Stimulated activated CD4-positive, alpha-beta T cell treated with anti-CD3 and anti-CD28 coated beads, Interleukin-1b, Interleukin-23, amount 100 ng/mL, for 1 hour (primary cell): ENCODE measurements at places on chromosomes 12 and 14.

DNA sequence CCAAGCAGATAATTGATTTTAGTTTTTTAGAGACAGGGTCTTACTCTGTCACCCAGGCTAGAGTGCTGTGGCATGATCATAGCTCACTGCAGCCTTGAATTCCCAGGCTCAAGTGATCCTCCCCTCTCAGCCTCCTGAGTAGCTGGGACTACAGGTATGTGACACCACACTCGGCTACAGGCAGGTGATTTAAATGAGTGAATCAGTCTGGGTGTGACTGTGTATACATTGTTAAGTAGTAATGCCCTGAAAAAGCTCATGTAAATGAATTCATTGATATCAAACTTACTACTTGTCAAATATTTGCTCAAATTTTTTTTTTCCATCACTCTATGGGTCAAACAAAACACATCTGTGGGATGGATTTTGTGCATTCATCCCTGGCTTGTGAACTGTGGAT, 6.3 kb upstream of the USP44 start:
- DNase-seq: no peak

- DNase-seq: no peak
These were observed 158.4 kb downstream of the C12orf50 start for GRCh38 chr12:87870493-87871460.

DNA sequence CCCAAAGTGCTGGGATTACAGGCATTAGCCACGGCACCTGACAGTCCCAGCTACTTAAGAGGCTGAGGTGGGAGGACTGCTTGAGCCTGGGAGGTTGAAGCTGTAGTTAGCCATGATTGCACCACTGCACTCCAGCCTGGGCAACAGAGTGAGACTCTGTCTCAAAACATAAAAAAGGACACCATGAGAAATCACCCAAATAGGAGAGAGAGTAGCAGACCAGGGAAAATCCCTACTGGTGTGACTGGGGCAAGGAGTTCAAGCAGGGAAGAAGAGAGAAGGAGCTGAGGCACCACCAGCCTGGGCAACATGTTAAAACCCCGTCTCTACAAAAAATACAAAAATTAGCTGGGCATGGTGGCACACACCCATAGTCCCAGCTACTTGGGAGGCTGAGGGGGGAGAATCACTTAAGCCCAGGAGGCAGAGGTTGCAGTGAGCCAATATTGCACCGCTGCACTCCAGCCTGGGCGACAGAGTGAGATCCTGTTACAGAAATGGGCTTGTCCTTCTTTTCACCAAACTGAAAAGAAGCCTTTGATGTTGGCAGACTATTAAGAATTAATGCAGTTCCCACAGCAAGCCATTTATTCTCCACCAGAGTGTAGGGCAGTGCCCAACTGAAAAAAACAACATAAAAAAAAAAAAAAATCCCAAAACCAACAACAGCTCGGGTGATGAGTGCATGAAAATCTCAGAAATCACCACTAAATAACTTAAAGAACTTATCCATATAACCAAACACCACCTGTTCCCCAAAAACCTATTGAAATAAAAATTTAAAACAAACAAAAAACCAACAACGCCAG, 4.5 kb upstream of the SRSF9 start:
- DNase-seq: no peak

DNA sequence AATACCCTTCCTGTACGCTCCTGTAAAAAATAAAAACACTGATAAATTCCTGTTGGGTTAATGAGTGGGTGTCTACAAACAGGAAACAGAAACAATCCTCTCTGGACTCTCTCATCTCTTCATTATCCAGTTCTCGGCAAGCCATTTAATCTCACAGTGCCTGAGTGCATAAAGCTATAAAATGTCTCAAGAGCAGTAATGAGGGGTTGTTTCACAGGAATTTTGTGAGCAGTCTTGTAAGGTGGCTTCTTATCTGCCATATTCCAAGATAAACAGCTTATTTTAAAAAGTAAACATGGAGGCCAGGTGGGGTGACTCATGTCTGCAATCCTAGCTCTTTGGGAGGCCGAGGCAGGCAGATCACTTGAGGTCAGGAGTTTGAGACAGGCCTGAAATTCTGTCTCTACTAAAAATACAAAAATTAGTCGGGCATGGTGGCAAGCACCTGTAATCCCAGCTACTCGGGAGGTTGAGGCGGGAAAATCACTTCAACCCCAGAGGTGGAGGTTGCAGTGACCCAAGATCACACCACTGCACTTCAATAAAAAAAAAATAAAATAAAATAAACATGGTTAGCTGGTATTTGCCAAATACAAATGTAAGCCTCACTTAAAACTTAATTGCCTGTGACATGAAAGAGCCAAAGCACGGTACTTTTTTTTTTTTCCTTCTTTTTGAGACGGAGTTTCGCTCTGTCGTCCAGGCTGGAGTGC, 54.0 kb downstream of the CLIP1 start:
- no peak for DNase-seq

DNA sequence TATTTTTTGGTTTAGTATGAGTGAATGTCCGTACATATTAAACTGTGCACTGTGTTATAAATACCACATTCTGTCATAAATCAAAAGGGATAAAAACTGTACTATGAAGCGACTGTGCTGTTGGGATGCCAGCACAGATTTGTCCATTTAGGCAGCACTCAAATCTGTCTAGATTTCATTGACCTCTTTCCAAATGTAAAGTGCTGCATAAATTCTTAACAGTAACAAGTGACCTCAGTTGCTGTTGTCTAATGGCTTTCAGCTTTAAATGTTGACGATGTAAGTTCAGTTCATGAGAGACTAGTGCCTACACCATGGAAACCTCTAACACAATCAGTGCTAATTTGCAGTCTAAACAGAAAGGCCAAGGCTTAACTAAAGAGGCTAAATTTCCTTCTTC, 531.4 kb upstream of the LMO3 start:
- DNase-seq: no peak

DNA sequence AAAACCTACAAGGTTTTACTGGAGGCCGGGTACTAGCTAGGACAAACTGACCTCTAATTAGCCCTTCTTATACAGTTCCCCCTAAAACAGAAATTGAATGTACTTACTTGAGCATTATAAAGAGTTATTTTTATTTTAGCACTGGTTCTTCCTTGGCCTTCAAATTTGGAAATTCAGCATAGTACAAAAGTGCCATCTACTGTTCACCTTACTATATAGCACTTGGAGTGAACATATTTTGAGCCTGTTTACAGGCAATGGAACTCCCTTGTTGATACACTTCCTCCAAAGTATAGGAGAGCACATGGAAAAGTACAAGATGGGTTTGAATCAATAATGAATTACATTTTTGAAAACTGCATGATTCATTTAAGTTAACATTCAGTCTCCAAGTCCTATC, 3.9 kb upstream of the POC1B start:
- DNase-seq: no peak

- no peak for DNase-seq
These were observed 13.3 kb downstream of the SELPLG start for GRCh38 chr12:108620236-108620879.

- DNase-seq: no peak
These were observed 205.7 kb downstream of the DIO2 start for GRCh38 chr14:80005561-80005960.

DNA sequence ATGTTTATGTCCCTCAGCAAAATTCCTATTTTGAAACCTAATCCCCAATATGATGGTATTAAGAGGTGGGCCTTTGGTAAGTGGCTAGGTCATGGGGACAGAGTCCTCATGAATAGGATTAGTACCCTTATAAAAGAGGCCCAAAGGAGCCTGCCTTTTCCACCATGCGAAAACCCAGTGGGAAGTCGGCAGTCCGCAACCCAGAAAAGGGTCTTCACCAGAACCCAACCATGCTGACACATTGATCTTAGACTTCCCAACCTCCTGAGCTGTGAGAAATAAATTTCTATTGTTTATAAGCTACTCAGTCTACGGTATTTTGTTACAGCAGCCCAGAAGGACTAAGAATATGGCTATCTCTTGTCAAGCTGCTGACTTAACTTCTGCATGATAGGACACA, 66.5 kb downstream of the COCH start:
- DNase-seq: no peak

DNA sequence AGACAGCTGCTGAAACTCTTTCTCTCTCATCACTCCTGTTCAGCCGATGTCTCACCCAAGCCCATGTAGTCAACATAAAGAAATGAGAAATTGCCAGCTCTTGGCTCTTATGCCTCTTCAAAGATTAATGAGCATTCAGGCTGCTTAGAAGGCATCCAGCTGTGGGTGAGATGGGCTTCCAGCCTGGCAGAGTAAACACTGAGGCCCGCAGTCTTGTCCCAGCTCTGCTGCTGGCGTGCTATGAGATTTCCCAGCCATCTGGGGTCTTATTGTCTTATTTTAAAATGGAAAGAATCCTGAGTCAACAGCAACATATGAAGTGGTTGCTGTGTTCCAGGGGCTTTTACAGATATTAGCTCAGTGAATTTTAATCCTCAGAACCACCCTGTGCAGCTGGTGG, 12.6 kb downstream of the RXYLT1 start:
- DNase-seq: no peak

DNA sequence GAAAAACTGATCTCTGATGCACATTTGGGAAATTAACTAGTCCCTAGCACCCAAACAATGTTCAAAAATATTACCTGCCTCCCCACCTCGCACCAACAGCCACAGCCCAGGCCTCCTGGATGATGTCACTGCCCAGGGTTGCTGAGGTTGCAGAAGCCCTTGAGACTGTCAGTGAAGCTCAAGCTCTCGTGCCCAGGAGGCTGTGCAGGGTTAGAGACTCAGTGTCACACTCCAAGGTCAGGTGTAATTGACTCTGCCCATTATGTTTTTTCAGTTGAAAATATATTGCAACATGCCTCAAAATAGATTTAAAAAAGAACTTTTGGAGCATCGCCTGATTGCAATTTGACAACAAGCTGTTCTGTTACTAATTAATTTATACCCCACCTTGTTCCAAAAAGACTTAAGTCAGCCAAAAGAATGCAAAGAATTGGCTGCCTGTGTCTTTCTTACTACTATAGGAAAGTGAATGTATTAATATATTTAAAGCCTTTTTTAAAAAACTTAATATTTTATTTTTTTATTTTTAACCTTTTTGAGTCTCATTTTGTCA, 72.3 kb downstream of the CMAS start:
- no peak for DNase-seq

GRCh38 chr14:77324816-77325745, 4.2 kb downstream of the GSTZ1 start:
- no peak for DNase-seq

DNA sequence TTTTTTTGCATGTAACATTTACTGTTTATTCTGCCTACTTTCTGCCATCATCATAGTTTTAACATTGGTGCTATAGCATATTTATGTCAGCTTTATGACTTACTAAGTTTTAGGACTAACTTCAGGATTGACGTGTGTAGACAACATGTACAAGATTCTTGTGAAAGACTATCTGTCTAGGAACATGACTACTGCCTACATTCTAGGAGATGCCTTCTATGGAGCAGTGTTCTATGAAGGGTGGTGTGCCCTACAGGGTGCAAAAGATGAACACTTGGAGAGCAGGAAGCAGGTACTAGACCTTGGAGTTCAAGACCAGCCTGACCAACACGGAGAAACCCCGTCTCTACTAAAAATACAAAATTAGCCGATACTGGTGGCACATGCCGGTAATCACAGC, 118.6 kb downstream of the FGD4 start:
- no peak for DNase-seq

DNA sequence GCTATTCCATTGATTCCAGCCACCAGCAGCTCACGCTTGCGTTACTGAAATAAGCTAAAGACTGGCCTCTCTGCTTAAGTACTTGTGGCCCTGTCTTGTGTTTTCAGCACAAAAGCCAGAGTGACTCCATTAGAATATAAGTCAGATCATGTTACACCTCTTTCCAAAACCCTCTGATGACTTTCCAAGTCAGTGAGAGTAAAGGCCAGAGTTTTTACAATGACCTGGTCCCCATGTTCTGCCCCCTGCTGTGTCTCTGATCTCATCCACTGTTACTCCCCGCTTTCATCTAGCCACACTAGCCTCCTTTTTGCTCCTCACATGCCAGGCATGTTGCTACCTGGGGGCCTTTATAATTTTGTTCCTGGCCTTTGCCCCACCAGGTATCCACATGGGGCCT, 6.9 kb upstream of the CKAP4 start:
- DNase-seq: no peak

DNA sequence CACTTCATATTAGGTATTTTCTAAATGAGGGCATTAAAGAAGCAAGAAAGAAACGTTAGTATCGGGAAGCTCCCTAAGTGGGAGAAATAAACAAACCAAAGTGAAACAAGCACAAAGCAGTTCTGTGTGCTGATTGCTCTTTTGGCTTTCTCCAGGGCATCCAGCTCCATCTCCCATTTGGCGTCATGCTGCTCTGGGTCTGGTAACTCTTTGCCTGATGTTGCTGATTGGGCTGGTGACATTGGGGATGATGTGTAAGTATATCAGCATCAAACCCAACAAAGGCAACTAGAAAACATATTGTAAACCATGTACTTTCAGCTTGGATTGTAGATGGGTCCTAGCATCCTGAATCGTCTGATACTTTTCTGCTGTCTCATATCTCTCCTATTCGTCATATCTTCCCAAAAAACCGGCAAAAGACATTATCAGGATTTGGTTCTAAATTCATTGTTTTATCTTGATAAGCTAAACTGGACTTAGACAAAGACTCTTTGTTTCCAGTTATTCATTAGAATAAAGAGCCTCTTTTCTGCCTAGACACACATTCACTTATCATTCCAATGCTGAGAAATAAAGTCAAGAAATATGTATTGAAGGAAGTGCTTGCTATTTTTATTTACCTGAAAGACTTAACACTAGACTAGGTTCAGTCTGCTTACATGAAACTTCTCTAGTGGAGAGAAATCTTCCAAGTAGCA, 2.4 kb downstream of the CLEC12B start:
- no peak for DNase-seq

DNA sequence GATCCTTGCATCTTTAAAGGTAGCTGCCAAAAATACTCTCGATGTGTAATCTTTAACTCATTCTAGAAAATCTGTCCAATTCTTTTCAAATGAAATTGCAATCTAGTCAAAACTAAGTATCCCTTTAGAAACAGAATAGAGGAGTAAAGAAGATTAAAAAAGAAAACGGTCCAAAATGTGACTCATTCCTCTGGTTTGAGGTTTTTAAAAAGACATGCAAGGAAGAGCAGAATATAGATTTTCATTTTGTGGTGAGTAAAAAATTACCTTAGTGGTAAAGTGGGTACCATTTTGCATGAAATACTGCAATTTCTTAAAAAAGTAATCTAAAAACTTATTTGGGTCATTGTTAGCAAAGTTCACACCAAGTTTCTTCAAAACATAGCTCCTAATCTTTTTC, 108.4 kb downstream of the BRMS1L start:
- DNase-seq: no peak

DNA sequence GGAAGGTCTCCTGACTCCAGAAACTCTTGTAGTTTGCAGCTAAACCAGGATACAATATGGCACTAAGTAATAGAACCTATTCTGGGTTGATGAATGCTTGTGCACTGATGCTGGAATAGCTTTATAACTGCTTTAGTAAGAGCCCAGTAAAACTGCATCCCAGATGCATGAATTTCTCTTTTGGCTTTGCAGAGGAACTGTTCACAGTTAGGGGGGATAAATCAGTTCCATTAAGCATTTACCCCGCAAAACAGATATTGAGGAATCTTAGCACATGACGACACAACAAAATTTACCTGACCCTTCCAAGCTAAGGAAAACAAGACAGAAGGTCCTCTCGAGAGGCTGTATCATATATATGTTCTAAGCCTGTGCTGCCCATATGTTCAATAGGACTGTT, 457.4 kb downstream of the FOXG1 start:
- DNase-seq: no peak
